ENCODE measurements at places on chromosomes 12 and 14.

DNA sequence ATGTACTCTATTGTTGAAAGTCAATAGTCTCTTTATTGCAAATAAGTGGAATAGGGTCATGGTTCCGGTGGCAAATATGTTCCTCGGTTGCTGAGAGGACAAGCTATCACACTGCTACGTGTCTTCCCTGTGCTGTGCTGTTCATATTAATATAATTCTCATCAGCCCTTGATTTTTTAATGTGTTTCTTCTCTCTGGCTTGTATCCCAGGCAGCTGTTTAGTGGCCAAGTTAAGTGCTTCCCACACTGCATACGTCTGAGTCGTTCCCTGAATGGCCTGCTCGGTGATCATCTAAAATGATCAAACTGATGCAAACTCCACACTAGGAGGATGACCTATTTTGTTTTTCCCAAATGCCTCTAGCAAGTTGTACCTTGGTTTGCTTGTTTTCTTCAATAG lies 186.4 kb downstream of the ANO6 start:
- no peak for DNase-seq

GRCh38 chr12:130280231-130280630 lies 57.5 kb upstream of the PIWIL1 start:
- DNase-seq: peak; percentile 11

DNA sequence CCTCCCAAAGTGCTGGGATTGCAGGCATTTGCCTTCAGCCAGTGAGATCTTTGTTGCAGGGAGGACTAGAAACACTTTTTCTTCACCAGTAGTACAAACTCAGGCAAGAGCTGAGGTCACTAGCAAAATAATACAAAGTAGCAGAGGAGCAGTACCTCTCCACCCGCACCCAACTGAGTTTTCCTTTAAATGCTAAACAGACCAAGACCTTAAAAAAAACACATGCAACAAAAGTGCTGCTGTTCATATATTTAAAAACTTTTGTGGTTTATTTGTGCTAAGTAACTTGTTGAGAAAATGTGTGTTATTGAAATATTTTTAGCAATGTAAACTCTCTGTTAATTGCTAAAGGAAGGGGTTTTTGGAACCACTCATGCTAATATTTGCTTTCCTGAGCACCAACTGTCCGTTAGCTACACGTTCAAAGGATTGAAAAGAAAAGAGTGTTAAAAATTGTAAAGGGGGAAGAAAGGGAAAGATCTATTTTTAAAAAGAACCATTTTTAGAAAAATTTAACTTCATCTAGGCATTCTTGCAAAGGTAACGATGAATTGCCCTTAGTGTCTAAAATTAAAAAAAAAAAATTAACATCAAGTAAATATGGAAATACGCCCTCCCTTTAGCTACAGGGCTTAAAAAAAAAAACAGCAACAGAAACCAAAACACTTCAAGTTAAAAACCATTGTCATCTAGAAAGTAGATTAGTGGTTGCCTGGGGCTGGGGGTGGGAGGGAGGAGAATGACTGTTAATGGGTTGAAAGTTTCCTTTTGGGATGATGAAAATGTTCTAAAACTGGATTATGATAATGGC lies 114.0 kb upstream of the KRAS start:
- DNase-seq: no peak

GRCh38 chr12:90071996-90072395 lies 363.4 kb upstream of the ATP2B1 start:
- DNase-seq: no peak

- DNase-seq: peak; percentile 14
Observed at GRCh38 chr12:7609495-7609894, 56.2 kb downstream of the APOBEC1 start.

DNA sequence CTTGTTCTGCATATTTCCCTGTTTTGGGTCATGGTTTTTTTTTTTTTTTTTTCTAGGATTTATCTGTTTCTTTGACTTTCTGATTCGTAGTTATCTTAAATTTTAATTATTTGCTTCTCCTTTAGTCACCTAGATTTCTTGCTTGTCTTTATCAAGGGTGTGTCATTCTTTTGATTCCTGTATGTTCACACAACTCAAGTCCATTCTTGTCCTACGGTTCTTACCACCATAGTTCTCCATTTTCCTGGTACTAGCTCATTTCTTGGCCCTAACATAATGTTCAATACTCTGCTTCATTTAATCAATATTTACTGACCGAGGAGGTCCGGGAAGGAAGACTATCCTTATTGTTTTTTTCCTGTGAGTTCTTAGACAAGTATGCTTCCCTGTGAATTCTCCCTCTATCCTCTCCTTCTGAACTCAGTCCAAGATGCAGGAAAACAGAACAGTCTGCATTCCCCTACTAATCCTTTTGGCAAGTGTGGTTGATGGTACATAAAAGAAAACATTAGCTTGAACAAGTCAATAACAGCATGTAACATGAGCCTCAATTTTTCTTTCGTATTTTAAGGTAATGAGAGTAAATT lies 1346.4 kb upstream of the SEL1L start:
- no peak for DNase-seq

- no peak for DNase-seq
Observed at GRCh38 chr12:42976122-42976521, 386.6 kb upstream of the PRICKLE1 start.

GRCh38 chr12:111451649-111452129 lies 46.0 kb downstream of the SH2B3 start:
- DNase-seq: peak; percentile 67

- DNase-seq: no peak
Observed at GRCh38 chr14:33611405-33612196, 339.3 kb downstream of the EGLN3 start.

GRCh38 chr12:6548966-6549683 lies 6.7 kb downstream of the IFFO1 start:
- DNase-seq: peak; percentile 61

GRCh38 chr12:3303410-3304136 lies 187.4 kb upstream of the PRMT8 start:
- DNase-seq: no peak

DNA sequence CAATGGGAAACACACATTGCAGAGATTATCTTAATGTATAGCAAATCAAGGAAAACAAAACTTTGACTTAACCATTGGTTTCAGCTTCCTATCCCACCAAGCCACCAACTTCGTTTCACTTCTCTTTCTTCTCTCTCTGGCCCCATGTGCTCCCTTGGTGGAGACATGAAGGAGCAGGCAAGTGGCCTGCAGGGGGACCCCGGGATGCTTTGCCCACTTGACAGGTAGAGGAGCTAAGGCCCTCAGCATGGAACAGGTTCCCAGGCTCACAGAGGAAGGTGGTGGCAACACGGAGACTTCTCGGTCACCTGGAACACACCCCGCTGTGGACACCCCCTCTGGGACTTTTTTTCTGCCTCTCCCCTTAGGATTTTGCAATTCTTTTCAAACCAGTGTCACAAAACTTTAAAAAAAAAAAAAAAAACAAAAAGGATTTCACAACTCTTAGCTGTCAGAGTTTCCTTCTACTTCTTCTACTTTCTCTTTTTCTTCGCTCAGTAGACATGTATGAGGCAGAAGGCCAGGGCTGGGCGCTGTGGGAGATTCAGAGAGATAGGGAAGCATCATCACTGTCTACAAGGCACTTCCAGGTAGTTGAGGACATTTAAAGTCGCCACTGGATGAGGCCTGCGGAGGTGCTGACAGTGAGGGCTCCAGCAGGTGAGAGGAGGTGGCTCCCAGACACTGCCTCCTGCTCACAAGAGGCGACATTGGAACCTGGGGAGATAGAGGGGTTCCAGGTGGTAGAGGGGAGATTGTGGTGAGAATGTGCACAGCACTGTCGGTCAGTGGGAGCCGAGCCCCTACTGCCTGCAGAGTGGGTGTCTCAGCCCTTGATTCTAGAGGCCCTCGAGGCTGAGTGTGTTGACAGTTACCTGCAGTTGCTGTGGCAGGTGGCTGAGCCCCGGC lies 119.6 kb downstream of the GCH1 start:
- DNase-seq: no peak

- peak; percentile 45 for DNase-seq
Observed at GRCh38 chr14:72678356-72678755, 215.5 kb downstream of the DPF3 start.
